ENCODE measurements at places on chromosomes 1 and 21. TPM values are rescaled to one million over a fixed set of nuclear protein-coding genes. Genes with fewer than 3 reads are reported as not detected.

The IGSF9 gene
- 0.26 TPM for total RNA-seq

The SYT14 gene
- 0.11 TPM for total RNA-seq

The FAM43B gene
- 5.3 TPM for total RNA-seq

The FCRL1 gene
- not detected for total RNA-seq

The CATSPERE gene
- 0.05 TPM for total RNA-seq

The NUDT4B gene
- not detected for total RNA-seq

The ETV3L gene
- not detected for total RNA-seq

The RABIF gene
- 13.3 TPM for total RNA-seq

The FAM110D gene
- 0.01 TPM for total RNA-seq

The ZNF644 gene
- total RNA-seq: 11.4 TPM

The CCDC27 gene
- not detected for total RNA-seq

The MCOLN2 gene
- 2.7 TPM for total RNA-seq

The CMPK1 gene
- total RNA-seq: 65.2 TPM

The OLIG2 gene
- total RNA-seq: not detected

The GPR161 gene
- 16.3 TPM for total RNA-seq

The RNF186 gene
- total RNA-seq: not detected

The NOS1AP gene
- total RNA-seq: 0.43 TPM

The MFAP2 gene
- 0.34 TPM for total RNA-seq

The TNFRSF4 gene
- total RNA-seq: 0.13 TPM

The ADAMTS4 gene
- not detected for total RNA-seq

The EXTL1 gene
- total RNA-seq: not detected

The ESPN gene
- total RNA-seq: 0.44 TPM

The TDRD5 gene
- total RNA-seq: not detected

The PDE4B gene
- total RNA-seq: 19.7 TPM

The OR2T2 gene
- total RNA-seq: not detected

The SLFNL1 gene
- total RNA-seq: not detected

The LIPI gene
- not detected for total RNA-seq

The SETDB1 gene
- total RNA-seq: 22.9 TPM

The SLC1A7 gene
- not detected for total RNA-seq

The KIF21B gene
- 3.8 TPM for total RNA-seq

The LCE1C gene
- not detected for total RNA-seq

The OR2L8 gene
- total RNA-seq: not detected

The PDZK1IP1 gene
- total RNA-seq: 7.7 TPM

The TFAP2E gene
- total RNA-seq: 0.56 TPM

The F3 gene
- total RNA-seq: 3.3 TPM

The EVA1B gene
- total RNA-seq: 18.3 TPM

The CYP4Z1 gene
- not detected for total RNA-seq

The NEXN gene
- 4.6 TPM for total RNA-seq

The OLFML2B gene
- 0.35 TPM for total RNA-seq

The A3GALT2 gene
- not detected for total RNA-seq

The TCHHL1 gene
- not detected for total RNA-seq

The SEC16B gene
- 0.72 TPM for total RNA-seq

The ZNF683 gene
- total RNA-seq: not detected

The FCGR3B gene
- total RNA-seq: not detected
